Right ventricle myocardium inferior (tissue), 1 donor: ENCODE measurements at places on chromosomes 7 and 10.

- no peak for DNase-seq
These were observed 440.6 kb upstream of the LRRN3 start for GRCh38 chr7:110650328-110650727.

DNA sequence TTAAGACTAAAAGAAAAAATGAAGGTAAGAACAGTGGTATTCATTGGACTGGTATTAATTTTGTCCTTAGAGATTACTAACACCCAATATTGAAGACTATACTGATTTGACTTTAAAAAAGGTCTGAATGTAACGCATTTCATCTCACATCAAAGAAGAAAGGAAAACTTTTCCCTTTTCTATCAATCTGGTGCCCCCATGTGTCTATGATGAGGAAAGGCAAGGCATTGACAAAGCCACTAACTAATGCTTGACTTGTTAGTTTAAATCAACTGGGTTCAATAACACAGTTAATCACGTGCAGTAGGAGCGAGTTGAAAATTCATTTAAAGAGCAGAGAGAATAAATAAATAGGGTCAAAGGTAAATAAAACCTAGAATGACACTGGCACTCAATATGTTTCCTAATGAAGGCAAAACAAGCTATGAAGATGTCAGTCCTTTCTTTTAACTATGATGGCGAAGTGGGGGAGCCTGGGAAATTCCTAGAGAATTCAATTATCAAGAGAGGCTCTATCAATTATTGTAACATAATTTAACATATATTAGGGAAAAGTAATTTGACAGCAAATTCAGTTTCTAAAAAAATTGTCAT lies 180.9 kb downstream of the ANK3 start:
- DNase-seq: no peak

DNA sequence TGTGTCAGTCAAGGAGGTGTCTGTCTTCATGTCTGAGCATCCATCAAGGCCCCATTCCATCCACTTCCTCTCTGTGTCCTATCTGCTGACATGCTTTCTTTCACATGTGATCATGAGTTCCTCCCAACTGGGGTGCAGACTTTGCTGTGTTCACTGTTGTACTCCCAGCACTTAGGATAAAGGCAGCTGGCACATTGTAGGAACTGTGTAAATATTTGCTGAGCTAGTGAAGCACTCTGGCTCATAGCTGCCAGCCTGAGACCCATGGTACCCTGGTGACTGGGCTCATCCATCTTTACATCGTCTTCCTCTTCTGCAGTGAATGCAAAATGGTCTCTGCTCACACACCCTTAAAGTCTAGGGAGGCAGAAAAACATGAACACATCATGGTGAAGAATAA lies 242.2 kb upstream of the IGFBP3 start:
- no peak for DNase-seq

GRCh38 chr7:107652642-107653041 lies 8.0 kb upstream of the SLC26A4 start:
- DNase-seq: no peak

DNA sequence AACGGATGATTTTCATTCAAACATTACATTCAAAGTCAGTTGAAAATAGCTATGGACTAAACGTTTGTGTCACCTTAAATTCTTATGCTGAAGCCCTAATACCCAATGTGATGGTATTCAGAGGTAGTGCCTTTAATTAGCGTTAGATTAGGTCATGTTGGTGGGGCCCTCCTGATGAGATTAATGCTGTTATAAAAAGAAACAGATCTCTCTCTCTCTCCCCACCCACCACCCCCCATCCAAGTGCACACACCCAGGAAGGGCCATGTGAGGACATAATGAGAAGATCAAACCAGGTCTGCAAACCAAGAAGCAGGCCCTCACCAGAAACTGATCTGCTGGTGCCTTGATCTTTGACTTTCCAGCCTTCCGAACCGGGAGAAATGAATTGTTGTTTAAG lies 44.2 kb downstream of the ZNF438 start:
- DNase-seq: no peak

DNA sequence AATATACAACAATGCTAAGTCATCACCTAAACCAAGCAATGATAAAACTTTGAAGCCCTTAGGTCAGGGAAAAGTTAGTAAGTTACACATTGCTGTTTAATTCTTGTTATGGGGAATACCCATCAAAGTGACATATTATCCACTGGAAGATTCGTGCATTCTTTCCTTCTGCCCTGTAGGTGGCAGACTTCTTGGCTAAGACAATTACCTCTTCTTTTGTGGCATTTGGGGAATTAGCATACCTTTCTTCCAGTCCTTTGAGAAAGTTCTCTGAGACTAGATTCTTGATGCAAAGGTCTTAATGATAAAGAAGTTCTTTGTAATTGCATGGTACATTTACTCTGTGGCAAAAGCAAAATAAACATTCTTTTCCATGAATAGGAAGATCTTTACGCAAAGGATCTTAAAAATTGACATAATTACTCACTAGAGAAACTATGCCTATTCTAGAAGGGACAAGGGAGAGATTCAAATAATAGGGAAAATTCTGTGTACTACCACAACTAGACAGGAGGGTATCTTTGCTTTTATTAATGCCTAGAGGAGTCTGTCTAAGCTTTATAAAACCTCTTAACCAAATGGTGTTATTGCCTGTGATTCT lies 395.9 kb downstream of the GRM8 start:
- DNase-seq: no peak

DNA sequence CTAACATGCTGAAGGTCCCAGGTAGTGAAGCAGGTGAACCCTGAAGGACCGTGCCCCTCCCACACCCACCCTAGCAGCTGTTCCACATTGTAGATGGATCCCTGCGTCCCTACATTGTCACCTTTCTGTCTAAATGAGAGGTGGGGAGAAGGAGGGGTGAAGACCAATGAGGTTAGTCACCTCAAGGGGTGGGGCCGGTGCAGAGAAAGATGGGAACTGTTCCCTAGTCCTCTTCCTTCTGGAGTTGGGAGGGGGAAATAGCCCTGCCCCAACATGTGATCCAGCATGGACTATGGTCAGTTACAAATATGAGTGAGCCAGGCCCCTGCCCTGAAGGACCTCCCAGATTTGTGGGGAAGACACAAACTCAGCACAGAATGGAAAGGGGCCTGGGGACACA lies 124.5 kb downstream of the LHPP start:
- DNase-seq: no peak

DNA sequence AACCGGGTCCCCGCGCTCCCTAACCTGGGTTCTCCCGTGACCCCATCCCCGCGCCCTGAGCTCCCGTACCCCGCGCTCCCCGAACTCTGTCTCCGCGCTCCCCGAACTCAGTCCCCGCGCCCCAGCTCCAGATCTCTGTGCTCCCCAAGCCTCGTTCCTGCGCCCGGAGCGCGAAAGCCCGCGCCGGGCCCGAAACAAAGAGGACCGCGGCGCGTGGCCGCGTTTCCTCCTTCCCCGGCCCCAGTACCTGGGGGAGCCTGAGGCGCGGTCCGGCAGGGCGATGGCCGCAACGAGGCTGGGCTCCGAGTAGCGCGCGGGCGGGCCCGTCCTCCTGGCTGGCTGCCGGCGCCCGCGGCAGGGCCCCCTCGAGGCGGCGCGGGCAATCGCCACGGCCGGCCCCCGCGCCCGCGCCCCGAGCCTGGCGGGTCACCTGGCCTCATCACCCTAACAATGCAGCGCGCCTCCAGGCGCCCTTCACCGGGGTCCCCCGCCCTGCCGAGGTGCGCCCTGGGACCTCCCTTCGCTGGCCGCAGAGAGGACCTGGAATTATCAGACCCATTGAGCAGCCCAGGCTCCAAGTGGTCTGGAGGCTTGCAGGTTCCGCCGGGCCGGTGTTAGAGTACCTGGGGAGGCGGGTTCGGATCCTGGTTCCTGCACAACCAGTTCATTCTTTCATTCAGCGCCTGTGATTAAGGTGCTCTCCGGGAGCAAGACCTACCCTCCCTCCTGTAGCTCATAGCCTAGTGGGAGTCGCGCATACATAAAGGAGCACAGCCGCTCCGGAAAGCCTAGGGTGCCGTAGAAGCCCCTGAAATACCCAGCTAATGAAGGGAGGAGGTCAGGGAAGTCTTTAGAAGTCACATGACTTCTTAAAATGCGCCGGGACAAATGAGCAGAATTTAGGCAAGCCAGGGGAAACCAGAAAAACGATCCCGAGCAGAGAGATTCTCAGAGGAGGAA lies at the start of gene TNS3:
Gene TNS3, minus strand, starts transcription at position 308 of the 960 bp plus-strand sequence. CDS start 142,475 bp downstream, outside the sequence.
- DNase-seq: peak; percentile 73

DNA sequence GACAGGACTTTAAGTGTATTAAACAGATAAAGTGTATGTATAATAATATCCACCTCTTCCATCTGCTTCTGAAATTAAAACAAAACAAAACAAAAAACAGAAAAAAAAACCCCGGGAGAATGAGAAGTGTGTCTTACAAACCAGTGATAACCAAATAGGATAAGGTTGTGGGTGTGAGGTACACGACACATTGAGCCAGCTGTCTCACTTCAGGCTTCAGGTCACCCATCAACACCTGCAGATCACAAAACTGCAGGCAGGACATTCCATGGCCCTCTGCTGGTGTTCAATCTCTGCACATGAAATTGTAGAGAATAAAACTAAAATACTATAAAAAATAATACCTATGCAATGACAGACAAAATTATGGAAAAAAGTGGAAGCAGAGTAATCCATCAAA lies 339.9 kb downstream of the SFMBT2 start:
- no peak for DNase-seq
